ENCODE measurements at places on chromosomes 5 and 9.

GRCh38 chr9:21904371-21904770, 89.8 kb downstream of the CDKN2A start:
- no peak for DNase-seq

DNA sequence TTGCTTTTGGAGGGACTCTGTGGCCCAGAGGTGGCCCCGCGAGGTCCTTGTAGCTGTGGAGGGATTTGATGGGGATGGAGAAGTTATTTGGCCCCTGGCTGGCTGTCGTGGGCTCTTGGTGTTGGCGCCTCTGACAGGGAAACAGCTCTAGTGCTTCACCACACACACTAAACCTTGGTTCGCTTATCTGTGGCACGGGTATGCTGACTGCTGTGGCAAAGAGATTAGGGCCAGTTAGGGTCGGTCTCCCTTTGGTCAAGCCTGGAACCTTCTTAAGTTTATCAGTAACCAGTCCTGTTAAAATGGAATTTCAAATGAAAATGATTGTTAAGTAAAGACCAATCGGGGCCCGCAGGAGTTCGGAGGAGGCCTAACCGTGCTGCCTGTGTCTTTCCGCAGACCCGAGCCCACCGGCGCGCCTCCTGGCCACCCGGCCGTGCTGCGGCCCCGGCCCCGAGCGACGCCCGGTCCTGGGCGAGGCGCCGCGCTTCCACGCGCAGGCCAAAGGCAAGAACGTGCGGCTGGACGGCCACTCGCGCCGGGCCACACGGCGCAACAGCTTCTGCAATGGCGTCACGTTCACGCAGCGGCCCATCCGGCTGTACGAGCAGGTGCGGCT, 28.4 kb downstream of the NEURL1B start:
- DNase-seq = no peak

DNA sequence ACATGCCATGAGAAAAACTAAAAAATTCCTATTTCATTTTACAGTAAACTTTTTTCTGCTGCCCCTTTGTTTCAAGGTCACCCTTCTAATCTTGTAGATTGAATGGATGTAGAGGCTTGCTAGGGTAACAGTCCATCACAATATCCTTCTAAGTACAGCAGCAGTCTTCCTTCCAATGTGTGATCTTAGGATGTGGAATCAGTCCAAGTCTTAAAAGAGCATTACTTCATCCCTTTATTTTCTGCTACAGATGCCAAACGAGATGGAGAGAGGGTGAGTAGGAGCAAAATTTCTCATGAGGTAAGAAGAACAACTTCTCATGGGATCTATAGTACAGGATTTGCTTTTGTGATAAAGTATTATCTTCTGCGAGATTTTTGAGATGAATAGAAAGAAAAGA, 704 bp upstream of the IL33 start:
- no peak for DNase-seq

DNA sequence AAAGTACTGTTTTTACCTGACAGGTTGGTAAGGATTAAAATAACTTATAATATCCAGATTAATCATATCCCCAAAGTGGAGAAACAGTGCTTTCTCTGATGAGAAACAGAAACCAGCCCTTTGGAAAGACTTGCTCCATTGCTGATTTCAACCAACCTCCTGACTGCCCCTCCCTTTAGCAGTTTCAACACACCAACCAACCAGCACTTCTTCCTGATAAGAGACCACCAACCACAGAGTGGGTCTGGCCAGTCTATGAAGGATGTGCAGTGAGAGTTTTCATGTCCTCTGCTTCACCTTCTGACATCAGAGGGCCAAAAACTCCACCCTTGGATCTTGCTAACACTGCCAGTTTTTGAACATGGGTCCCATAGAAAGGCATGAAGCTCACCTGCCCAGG, 28.1 kb downstream of the RIGI start:
- DNase-seq = no peak

DNA sequence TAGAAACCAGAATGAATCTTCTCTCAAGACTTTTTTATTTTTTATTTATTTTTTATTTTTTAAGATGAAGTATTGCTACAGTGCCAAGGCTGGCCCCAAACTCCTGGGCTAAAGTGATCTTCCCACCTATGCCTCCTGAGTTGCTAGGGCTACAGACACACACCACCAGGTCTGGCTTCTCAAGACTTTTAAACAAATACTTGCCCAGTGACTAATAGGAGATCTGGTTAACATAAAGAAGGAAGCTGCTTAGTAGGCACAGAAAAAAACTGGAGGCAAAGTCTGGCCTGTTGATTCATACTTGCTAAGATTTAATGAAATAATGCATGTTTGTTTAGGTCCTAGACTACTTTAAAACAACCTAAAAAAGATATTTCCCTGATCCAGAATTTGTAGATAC, 43.8 kb downstream of the SLC38A9 start:
- DNase-seq = no peak

GRCh38 chr9:136645903-136646754, 16.6 kb upstream of the EGFL7 start:
- DNase-seq = no peak

GRCh38 chr5:6535594-6535993, 86.9 kb downstream of the UBE2QL1 start:
- DNase-seq = no peak

GRCh38 chr5:72722792-72723452, 93.5 kb upstream of the TNPO1 start:
- peak; percentile 30 for DNase-seq

- no peak for DNase-seq
Measured at GRCh38 chr9:20320921-20321320, 301.4 kb downstream of the MLLT3 start.

- DNase-seq = no peak
Measured at GRCh38 chr5:133304707-133305216, 252.9 kb downstream of the HSPA4 start.

DNA sequence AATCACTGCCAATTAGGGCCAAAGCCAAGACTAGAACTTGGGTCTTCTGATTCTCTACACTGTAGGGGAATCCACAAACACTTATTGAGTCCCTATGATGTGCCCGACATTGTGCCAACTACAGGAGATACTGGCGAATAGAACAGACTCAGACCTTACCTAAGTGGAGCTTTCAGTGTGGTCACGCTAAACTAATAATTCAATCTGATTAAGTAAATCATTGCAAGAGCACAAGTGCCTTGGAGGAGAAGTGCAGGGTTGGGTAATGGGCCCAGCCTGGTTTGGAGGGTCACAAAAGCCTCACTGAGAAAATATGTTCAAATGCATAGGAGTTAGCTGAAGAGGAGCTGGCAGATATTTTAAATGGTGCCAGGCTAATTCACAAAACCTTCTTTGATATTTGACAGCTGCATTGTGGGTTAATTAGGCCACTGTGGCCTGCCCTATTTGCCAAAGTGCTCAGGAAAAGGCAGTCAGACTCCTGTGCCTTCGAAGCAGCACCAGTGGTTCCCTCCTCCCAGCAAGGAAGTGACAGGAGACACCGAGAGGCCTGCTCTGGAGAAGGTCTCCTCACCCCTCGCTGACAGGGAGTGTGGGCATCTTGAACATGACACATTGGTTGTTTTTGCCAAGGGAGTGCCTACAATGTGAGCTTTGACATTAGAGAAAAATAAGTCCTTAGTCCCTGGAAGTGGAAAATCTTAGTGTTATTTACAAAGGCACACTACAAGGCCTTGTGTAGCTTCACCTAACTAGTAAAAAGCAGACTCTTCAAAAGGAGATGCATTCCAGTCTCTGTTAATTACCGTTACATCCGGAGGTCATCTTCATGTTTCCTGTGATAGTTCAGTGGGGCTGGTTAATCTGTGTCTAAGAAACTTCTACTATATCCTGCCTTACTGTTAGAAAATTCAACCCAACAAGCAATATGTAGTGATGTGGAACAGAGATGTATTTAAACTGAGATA, 24.1 kb upstream of the TRAF1 start:
- DNase-seq = no peak

DNA sequence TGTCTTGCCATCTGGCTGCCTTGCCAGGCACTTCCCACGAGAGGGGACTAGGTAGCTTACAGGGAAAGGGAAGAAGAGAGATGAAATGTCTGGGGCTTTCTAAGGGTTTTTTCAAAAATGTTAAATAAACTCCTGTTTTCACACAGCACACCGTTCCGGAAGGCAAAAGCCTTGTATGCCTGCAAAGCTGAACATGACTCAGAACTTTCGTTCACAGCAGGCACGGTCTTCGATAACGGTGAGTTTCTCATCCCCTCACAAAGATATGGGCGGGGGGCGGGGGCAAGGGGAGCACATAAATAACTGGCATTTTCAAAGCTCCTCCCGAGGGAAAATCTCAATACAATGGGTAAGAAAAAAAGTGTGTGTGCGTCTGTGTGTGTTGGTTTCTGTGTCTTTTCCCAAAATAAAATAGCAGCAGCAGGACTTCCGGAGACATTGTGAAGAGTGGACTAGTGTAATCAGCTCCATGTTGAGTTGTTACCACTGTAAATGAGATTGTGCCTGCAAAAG, 189.6 kb downstream of the NR3C1 start:
- DNase-seq = no peak

GRCh38 chr9:1875921-1876448, 139.2 kb upstream of the SMARCA2 start:
- DNase-seq = no peak

DNA sequence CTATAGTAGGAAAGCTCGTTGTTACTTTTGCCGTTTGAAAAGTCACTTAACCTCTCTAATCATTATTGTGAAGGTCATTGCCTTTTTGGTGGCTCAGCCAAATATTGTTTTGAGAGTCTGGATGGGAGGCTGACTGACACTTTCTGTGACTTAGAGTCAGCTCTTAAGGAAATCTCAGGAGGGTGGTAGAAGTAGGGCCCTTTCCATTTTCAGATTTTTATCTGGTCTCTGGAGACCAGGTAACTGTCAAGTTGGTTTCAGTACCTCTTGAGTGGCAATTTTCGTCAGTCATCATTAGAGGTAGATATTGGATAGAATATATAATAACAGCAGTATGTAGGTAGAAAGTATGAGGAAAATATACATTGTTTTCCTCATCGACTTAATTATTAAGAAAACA, 23.3 kb downstream of the UGCG start:
- DNase-seq = no peak

DNA sequence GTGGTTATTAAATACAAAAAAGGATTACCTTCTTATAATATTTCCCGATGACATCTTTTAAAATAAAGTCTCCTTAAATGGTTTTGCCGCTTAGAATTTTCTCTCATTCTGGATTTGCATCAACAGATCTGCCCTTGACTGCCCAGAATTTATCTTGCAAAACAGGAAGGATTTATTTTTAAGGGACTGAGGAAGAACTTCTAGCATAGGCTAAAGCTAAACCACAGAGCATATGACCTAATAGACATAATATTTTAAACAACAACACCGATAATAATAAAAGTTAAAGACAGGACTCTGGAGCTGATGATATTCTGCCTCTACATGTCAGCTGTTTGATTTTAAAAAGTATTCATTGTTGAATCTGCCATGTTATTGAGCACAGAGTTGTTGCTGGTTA, 145.3 kb upstream of the ADCY2 start:
- DNase-seq = peak; percentile 41

DNA sequence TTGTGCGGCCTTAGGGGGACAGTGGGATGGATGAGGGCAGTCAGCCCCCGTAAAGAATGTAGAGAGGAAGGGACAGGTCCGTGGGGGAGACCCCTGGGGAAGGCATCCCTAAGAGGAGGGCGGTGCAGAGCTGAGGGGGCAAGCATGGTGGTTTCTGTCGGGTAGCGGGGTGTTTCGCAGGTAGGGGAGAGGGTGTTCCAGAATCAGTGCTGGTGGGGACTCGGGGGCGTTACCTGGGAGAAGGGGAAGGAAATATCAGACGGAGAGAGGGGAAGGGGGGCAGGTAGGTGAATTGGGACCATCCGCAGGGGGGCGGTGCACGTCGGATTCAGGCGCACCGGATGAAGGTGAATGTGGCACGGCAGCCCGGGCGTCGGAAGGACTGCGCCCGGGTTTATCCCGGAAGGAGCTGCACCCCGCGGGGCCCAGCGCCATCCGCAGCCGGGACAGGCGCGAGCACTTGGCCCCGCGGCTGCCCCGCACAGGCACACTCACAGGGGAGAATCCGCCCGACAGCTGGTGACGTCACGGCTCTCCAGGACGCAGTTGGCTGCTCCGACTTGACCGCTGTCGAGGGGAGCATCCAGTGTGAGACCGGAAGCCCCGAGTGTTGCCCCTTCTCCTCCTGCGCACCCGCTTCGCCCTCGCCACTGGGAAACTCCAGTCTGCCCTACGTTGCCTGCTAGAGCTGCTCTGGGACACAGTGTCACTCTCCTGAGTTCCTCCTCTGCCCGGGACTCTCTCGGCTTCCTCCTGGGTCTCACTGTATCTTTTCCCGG, 1.3 kb downstream of the CD72 start:
- no peak for DNase-seq

- no peak for DNase-seq
Measured at GRCh38 chr9:121551985-121552753, 52.5 kb upstream of the GGTA1 start.

- no peak for DNase-seq
Measured at GRCh38 chr9:7176561-7176960, 418.8 kb downstream of the KDM4C start.

GRCh38 chr5:32627219-32627870, 42.0 kb downstream of the SUB1 start:
- no peak for DNase-seq

DNA sequence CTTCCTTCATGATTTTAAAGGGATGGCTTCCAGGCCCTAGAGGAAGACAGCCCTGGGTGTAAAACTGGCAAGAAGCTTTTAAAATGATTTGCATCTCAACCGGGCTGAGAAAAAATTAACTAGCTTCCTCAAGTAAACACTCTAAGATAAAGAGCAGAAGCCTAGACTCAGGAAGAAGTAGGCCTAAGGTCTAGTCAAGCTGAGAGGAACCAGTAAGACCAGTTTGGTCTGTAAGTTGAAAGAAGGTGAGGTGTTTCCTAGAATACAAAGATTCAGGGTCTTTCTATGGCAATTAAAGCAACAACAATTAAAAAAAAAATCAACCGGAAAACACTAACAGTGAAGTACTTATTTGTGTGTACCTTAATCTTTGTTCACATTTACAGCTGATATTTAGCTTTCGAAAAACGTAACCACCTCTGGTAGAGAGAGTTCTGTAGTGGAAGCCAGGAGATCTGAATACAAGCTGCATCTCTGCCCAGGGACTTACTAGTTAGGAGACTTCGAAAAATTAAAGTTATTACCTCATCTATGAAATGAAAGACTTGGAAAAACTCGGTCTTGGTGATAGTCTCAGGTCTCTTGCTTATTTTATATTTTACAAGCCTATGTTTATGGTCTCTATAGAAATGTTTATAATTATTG, 75.7 kb downstream of the TUSC1 start:
- DNase-seq = no peak

DNA sequence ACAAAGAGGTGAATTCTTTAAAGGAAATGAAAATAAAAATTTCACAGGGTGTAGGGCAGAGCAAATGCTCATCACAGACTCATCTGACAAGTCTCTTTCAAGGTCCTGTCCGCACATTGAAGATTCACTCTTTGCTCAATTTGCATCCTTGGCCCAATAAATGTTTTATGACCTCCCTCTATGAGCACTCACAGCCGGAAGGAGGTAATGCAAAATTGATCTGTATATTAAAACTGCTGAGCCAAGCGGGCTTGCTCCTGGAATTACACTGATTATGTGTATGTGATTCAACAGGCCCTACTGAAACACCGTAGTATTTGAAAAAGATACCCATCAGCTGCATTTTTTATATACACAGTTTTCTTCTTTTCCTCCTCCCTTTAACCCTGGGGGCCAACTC, 246.8 kb downstream of the IZUMO3 start:
- no peak for DNase-seq
